Activated CD4-positive, alpha-beta T cell treated with anti-CD3 and anti-CD28 coated beads, Interleukin-2, amount 10 ng/mL, durations not matched to agents 7 days and 5 days (primary cell): ENCODE measurements at places on chromosomes 11 and 22. TPM values are rescaled to one million over a fixed set of nuclear protein-coding genes. Genes with fewer than 3 reads are reported as not detected.
A peak's percentile ranks its signal among the peaks of the same experiment; 100 is the strongest.

DNA sequence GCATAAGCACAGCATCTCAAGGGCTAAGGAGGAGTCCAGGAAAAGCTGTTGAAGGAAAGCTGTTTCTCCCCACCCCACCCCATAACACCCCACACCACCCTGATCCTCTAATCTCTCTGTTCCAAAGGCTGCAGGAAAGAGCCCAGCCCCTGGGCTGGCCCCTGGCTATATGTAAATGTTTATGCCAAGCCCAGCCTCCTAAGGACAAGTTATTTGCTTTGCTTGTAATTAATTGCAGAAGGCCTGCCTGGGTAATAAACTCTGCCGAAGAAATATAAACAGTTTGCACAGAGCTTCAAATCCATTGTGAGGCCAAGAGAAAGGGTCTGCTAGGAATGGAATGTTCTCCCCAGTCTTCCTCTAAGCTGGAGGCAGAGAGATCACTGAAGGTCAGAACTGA, 21.2 kb downstream of the ARRB1 start:
- H3K4me3 ChIP-seq: no peak overlapping the region
- peak overlapping the region; percentile 93 for H3K27ac ChIP-seq
- peaks cover 57% of the 10 kb centered on the region for H3K4me1 ChIP-seq
- peaks cover 17% of the 10 kb centered on the region for H3K36me3 ChIP-seq

The TRIM49 gene
- not detected for total RNA-seq

The TUBA8 gene
- 1.4 TPM for total RNA-seq

- H3K27ac ChIP-seq: no peak overlapping the region
- peaks cover 50% of the 10 kb centered on the region for H3K27me3 ChIP-seq
- peaks cover 6% of the 10 kb centered on the region for H3K4me1 ChIP-seq
- no peak for DNase-seq
- H3K4me3 ChIP-seq: no peak overlapping the region
- peaks cover 1% of the 10 kb centered on the region for H3K36me3 ChIP-seq
These were observed 5.9 kb downstream of the NCAM1 start for GRCh38 chr11:112967082-112967481.

DNA sequence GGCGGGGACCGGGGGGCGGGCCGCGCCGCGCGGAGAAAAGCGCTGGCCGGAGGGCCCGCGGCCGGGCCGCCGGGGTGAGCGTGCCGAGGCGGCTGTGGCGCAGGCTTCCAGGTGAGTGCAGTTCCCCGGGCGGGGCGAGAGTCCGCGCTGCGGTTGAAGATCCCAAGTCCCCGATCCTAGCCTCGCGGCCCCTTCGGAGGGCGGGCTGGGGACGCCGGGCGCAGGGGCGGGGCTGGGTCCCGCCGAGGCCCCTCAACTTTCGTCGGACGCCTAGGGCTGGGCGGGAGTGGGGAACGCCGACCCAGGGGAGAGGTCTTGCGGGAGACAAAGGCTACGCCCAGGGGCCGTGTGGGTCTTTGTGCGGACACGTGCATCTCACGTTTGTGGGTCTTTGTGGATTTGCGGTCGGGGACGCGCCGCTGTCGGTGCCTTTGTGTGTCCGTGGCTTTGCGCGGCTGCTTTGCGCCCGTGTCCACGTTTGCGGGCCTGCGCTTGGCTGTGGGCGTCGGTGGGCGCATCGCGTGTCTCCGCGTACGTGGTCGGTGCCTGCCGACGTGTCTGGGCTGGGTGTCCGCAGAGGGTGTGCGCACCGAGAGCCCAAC, at the start of gene TSKU:
Gene TSKU, plus strand, starts transcription at position 63 of the 602 bp plus-strand sequence. CDS start 12,261 bp downstream, outside the sequence.
- no peak for DNase-seq
- H3K36me3 ChIP-seq: no peaks in the 10 kb centered on the region
- peak within 1 kb of the TSS; percentile 73 for H3K4me3 ChIP-seq
- peaks cover 46% of the 10 kb centered on the region for H3K27me3 ChIP-seq
- H3K27ac ChIP-seq: peak within 1 kb of the TSS; percentile 77

- no peaks in the 10 kb centered on the region for H3K36me3 ChIP-seq
- H3K4me3 ChIP-seq: no peak overlapping the region
- H3K27me3 ChIP-seq: peaks cover 3% of the 10 kb centered on the region
- no peak for DNase-seq
- no peaks in the 10 kb centered on the region for H3K4me1 ChIP-seq
- no peak overlapping the region for H3K27ac ChIP-seq
These were observed 62.0 kb upstream of the ZC3H12C start for GRCh38 chr11:110031171-110031570.

DNA sequence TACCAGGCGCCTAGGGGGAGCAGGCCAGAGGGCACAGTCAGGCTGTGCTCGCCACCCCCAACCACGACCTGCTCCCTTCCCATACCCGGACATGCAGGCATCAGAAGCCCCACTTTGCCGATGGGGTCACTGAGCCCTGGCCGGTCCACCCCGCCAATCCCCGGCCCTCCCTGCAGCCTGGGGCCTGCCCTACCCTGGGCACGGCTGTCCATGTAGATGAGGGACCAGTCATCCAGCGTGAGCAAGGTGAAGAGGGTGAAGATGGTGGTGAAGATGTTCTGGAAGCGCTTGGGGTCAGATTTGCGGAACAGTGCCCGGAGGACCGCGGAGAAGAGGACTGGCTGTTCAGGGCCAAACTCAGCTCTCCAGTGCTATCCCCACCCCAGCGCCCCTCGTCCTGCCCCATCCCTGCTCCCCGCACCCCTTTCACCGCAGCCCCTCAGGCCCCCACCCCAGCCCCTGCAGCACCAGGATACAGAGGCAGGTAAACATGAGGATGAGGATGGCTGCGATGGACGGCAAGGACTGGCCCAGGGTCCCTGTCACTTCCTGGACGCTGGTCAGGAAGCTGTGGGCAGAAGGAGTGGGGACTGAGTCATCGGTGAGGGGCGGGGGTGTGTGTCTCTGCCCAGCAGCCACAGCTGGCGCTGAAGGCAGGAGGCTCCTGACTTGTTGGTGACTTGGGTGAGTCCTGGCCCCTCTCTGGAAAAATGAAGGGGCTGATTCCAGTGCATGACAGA, 5.5 kb downstream of the CATSPER1 start:
- H3K27me3 ChIP-seq: peaks cover 7% of the 10 kb centered on the region
- no peak overlapping the region for H3K4me3 ChIP-seq
- no peak for DNase-seq
- peaks cover 15% of the 10 kb centered on the region for H3K4me1 ChIP-seq
- H3K27ac ChIP-seq: no peak overlapping the region

DNA sequence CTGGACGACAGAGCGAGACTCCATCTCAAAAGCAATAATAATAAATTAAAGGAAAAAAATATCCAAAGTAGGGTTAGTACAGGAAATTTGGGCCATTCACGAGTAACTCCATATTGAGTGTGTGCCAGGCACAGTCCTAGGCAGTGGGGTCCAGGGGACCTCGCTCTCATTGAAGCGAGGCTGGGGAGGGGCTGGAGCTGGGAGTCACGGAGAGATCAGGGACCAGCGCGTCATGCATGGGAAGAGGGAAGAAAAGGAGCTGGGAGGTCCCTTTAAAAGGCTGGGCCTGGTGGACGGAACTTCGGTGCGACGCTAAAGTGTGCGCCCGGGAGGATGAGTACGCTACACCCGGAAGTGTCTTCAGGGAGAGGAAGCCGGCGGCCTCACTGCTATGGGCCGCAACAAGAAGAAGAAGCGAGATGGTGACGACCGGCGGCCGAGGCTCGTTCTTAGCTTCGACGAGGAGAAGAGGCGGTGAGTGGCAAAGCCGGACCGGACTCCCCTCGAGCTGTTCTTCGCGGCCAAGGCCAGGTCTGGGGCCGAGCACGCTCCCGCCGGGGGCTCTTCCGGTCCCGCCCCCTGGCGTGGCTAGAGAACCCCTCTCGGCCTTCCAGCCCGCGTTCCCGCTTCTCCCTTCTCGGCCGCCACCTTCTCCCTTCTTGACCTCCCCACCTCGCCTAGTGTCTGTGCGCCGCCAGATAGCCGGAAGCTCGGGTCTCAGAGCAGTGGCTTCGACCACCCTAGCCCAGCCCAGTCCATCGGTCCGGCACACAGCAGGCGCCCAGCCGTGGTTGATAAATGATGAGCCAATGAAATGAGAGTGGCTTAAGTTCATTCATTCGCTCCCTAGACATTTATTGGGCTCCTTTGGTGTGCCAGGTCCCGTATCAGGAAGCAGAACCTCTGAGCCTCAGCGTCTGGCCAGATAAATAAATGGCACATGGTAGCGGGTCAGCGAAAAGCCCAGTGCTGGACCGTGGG, at the start of gene NOL12:
Gene NOL12, plus strand, starts transcription at position 342 of the 981 bp plus-strand sequence. Its CDS starts 50 bp downstream, at position 392.
- H3K36me3 ChIP-seq: peaks cover 20% of the 10 kb centered on the region
- peak within 1 kb of the TSS; percentile 94 for H3K4me3 ChIP-seq
- H3K4me1 ChIP-seq: peaks cover 31% of the 10 kb centered on the region
- DNase-seq: peak; percentile 80
- no peaks in the 10 kb centered on the region for H3K27me3 ChIP-seq
- peak within 1 kb of the TSS; percentile 96 for H3K27ac ChIP-seq

The C22orf23 gene
- not detected for total RNA-seq

DNA sequence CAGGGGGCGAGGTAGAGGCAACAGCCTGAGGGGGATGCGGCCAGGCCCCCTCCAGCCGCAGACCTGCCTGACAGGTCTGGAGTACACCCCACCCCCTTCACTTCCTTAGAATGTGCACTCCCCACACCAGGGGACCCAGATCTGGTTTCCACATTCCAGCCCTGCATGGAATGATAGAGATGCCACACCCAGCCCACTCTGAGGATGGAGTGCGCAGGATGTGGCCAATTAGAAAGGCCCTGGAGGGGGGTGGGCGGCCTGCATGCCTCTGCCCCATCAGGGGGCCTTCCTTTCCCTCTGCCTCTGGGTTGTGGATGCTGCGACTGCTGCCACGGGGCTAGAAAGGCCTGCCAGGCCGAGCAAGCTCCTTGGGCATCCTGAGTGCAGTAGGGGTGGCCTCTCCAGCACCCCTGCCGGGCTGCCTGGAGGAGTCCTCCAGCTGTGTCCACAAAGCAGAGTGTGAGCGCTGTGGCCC, 28.2 kb upstream of the MGAT3 start:
- no peak overlapping the region for H3K4me3 ChIP-seq
- peaks cover 35% of the 10 kb centered on the region for H3K36me3 ChIP-seq
- no peak for DNase-seq
- H3K4me1 ChIP-seq: no peaks in the 10 kb centered on the region
- no peaks in the 10 kb centered on the region for H3K27me3 ChIP-seq
- H3K27ac ChIP-seq: no peak overlapping the region

- H3K4me1 ChIP-seq: peaks cover 19% of the 10 kb centered on the region
- H3K36me3 ChIP-seq: peaks cover 3% of the 10 kb centered on the region
- H3K4me3 ChIP-seq: no peak overlapping the region
- no peak for DNase-seq
- no peaks in the 10 kb centered on the region for H3K27me3 ChIP-seq
These were observed 5.7 kb downstream of the C11orf54 start for GRCh38 chr11:93747122-93747521.

The CHADL gene
- 0.35 TPM for total RNA-seq

DNA sequence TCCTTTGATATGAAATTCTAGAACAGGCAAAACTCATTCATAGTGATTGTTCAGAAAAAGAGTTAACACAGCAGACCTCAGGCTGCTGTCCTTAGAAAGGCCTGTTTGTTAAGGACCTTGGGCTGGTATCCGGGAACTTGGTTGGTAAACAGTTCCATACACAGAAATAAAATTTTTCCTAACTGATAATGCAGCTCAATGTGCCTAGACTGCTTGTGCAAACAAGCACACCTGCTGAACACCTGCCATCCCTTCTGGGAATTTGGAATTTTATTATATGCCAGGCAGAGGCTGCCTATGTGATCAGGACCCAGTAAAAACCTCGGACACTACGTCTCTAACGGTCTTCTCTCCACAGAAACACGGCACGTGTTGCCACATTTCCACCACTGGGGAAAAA, 11.5 kb downstream of the THAP12 start:
- peaks cover under 1% of the 10 kb centered on the region for H3K36me3 ChIP-seq
- peaks cover 27% of the 10 kb centered on the region for H3K4me1 ChIP-seq
- H3K27ac ChIP-seq: no peak overlapping the region

DNA sequence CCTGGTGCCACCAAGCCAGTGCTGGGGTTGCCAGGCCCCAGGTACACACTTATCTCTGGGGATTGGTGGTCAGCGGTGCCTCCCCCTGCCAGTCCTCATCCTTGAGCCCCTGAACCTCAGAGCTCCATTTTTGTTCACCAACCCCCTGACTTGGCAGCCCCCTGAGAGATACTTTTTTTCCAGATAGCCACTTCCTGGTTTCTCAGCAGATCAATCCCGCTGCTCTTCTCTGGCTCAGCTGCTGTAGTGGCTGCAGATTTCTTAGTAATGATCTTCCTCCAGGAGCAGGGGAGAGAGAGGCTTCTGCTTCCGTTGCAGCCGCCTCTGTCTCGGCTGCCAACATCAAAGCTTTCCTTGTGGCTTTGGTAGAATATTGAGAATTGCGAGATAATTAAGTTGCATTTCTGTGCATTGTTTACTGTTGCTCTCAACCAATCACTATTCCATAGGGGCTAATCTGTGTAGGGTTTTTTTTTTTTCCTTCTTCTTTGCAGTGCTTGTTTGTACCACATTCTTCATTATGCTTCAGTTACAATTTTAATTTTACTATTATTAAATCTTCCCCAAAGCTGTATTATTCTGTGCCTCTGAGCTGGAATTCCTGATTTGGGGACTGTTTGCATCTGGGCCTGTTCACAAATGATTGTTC, 92.1 kb downstream of the PKNOX2 start:
- no peak for DNase-seq
- peaks cover 2% of the 10 kb centered on the region for H3K4me1 ChIP-seq
- no peak overlapping the region for H3K4me3 ChIP-seq
- peak overlapping the region; percentile 11 for H3K27ac ChIP-seq
- H3K36me3 ChIP-seq: no peaks in the 10 kb centered on the region

DNA sequence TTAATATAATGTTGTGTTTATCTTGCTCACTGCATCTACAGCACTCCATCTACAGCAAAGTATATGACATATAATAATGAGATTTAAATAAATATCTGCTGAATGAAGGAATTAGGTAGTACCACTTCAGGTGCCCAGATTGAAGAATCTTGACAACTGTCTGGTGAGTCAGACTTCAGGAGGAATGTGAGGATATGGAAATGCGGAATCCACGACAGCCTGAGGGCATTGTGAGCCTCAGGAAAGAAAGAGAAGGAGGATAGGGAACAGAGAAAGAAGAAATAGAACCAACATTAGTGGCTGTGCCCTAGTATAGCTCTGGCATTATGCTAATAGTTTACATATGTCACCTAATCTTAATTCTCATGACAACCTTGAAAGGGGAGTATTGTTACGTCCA, 304.4 kb downstream of the AASDHPPT start:
- DNase-seq: no peak
- no peaks in the 10 kb centered on the region for H3K36me3 ChIP-seq
- H3K4me3 ChIP-seq: no peak overlapping the region
- no peaks in the 10 kb centered on the region for H3K4me1 ChIP-seq
- no peaks in the 10 kb centered on the region for H3K27me3 ChIP-seq

DNA sequence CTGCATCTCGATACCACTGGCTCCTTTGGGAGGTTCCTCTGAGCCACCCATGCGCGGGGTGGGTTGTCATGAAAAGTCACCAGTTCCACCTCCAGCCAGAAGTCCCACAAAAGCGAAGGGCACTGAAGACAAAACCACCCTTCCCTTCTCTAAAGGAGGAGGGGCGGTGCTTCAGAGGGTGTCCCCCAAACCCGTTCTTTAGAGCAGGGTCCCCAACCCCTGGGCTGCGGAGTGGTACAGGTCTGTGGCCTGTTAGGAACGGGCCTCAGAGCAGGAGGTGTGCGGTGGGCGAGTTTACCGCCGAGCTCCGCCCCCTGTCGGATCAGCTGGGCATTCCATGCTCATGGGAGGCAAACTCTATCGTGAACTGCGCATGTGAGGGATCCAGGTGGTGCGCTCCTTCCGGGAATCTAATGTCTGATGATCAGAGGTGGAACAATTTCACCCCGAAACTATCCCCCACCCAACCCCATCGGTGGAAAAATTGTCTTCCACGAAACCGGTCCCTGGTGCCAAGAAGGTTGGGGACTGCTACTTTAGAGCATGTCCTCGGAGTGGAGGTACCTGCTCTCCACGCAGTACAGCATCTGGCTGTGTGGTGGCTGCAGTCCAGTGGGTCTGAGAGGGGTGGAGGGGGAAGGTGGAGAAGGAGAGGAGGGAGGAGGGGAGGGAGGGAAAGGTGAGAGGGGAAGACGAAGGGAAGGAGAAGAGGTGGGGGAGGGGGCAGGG, 72.9 kb upstream of the SEPTIN5 start:
- H3K4me3 ChIP-seq: no peak overlapping the region
- no peaks in the 10 kb centered on the region for H3K36me3 ChIP-seq
- H3K27ac ChIP-seq: no peak overlapping the region
- H3K27me3 ChIP-seq: peaks cover 7% of the 10 kb centered on the region
